Smooth muscle cell of the coronary artery (primary cell): ENCODE measurements at places on chromosomes 11 and 22. TPM values are rescaled to one million over a fixed set of nuclear protein-coding genes. Genes with fewer than 3 reads are reported as not detected.

ZNF215 gene
- total RNA-seq = 1.3 and 4.2 TPM in 2 replicates

HPX gene
- 0.12 and 0.45 TPM in 2 replicates for total RNA-seq

SLC7A4 gene
- total RNA-seq = 0.23 TPM in 1 of 2 replicates, not detected in the other

ARHGAP20 gene
- 1.3 and 4.7 TPM in 2 replicates for total RNA-seq

HEPHL1 gene
- total RNA-seq = 0.30 TPM in 1 of 2 replicates, not detected in the other

CARNS1 gene
- total RNA-seq = under 0.01 and 0.30 TPM in 2 replicates

MRGPRX4 gene
- total RNA-seq = not detected in 2 replicates

AKIP1 gene
- total RNA-seq = 29.8 and 41.2 TPM in 2 replicates

APOBEC3C gene
- 5.4 and 6.0 TPM in 2 replicates for total RNA-seq

NCR3LG1 gene
- 0.94 and 2.7 TPM in 2 replicates for total RNA-seq

ACTN3 gene
- total RNA-seq = under 0.01 and 0.12 TPM in 2 replicates

SYNGR1 gene
- total RNA-seq = 17.3 and 23.6 TPM in 2 replicates

SLC22A9 gene
- not detected in 2 replicates for total RNA-seq

UBQLN3 gene
- total RNA-seq = 0.08 TPM in 1 of 2 replicates, not detected in the other

SCGB2A2 gene
- total RNA-seq = not detected in 2 replicates

YPEL4 gene
- total RNA-seq = 0.60 and 2.8 TPM in 2 replicates

MS4A2 gene
- not detected in 2 replicates for total RNA-seq

TEAD1 gene
- 24.8 and 56.9 TPM in 2 replicates for total RNA-seq

UBXN1 gene
- total RNA-seq = 154 and 462 TPM in 2 replicates

NCF4 gene
- total RNA-seq = not detected in 2 replicates

SCUBE2 gene
- total RNA-seq = 0.98 and 8.2 TPM in 2 replicates
